GM23338 (cell line): ENCODE measurements at places on chromosomes 6 and 20. TPM values are rescaled to one million over a fixed set of nuclear protein-coding genes. Genes with fewer than 3 reads are reported as not detected.

DNA sequence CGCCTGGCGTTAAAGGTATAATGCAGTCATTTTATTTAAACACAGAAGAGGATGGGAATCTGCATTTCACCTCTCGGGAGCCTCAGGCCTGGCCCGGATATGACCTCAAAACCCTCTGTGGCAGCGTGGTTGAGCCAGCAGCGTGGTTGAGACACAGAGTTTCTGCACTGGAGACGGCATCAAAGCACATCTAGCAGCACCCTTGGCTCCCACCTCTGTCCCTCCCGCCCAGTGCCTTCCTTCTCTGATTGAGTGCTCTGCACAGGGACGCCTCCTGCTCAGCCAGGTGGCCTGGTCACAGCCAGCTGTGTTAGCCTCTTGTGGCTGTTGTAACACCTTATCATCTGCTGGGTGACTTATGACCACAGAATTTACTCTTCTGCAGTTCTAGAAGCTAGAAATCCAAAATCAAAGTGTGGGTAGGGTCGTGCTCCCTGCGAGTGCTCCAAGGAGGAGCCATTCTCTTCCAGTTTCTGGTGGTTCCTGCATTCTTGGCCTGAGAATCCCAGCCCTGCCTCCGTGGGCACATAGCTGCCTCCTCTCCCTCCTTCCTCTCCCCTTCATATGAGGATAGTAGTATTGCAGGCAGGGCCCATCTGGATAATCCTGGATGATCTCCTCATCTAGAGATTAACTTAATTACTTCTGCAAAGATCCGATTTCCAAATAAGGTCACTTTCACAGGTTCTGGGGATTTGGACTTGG, 156.7 kb downstream of the SYCP2 start:
- H3K4me3 ChIP-seq: no peak overlapping the region
- no peak overlapping the region for H3K27ac ChIP-seq
- DNase-seq: no peak
- H3K27me3 ChIP-seq: no peaks in the 10 kb centered on the region
- H3K4me1 ChIP-seq: no peaks in the 10 kb centered on the region

The GMNN gene
- 88.2 and 89.1 TPM in 2 replicates for total RNA-seq

- no peaks in the 10 kb centered on the region for H3K36me3 ChIP-seq
- DNase-seq: no peak
These were observed 5.4 kb downstream of the ACSS1 start for GRCh38 chr20:25052255-25053194.

GRCh38 chr6:40485300-40485699, 101.9 kb downstream of the LRFN2 start:
- H3K27me3 ChIP-seq: no peaks in the 10 kb centered on the region
- DNase-seq: no peak
- no peaks in the 10 kb centered on the region for H3K36me3 ChIP-seq
- H3K4me1 ChIP-seq: no peaks in the 10 kb centered on the region
- H3K4me3 ChIP-seq: no peak overlapping the region

GRCh38 chr20:46563860-46564221, 13.4 kb upstream of the OCSTAMP start:
- H3K4me3 ChIP-seq: no peak overlapping the region
- no peaks in the 10 kb centered on the region for H3K27me3 ChIP-seq
- H3K27ac ChIP-seq: no peak overlapping the region
- no peak for DNase-seq
- peaks cover 20% of the 10 kb centered on the region; the same call in 1 of the 2 replicates for H3K4me1 ChIP-seq

The ATP6V1G2 gene
- 1.6 and 2.4 TPM in 2 replicates for total RNA-seq

- H3K27ac ChIP-seq: no peak overlapping the region
- DNase-seq: no peak
- H3K36me3 ChIP-seq: peaks cover 9% of the 10 kb centered on the region; the same call in 1 of the 2 replicates
- no peak overlapping the region for H3K4me3 ChIP-seq
These were observed 10.9 kb upstream of the SOX4 start for GRCh38 chr6:21582651-21583050.

The EGFL8 gene
- 4.7 and 6.1 TPM in 2 replicates for total RNA-seq

The DOK5 gene
- 4.9 and 5.0 TPM in 2 replicates for total RNA-seq

GRCh38 chr20:59094576-59094975, 52.0 kb upstream of the PRELID3B start:
- H3K27me3 ChIP-seq: no peaks in the 10 kb centered on the region
- no peaks in the 10 kb centered on the region for H3K4me1 ChIP-seq
- H3K27ac ChIP-seq: no peak overlapping the region
- DNase-seq: peak; percentile 60

DNA sequence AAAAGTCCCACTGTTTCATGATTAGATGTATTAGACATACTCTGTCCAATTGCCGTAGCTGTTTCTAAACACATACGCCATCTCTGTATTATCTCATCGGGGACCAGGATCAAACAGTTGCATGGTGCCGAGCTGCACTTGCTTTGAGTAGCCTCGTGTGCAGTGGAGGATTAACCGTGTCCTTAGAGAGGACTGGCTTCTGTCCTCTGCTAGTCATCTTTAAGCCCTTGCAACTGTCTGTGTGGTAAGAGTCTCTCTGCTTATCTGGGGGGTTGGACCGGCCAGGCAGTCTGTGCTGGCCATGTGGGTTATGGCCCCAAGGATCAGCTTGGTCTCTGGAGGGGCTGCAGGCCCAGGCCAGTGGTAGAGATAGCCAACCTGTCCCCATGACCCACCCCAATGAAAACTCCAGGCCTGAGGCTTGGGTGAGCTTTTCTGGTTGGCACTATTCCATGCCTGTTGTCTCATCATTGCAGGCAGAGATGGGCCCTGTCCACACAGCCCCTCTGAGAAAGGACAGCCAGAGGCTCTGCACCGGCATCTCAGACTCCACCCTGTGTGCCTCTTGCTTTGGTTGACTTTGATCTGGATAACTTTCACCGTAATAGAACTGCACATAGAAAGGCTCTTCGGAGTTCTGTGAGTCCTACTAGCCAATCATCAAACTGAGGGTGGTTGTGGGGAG, 137.3 kb upstream of the SNX9 start:
- DNase-seq: no peak
- no peaks in the 10 kb centered on the region for H3K27me3 ChIP-seq
- no peaks in the 10 kb centered on the region for H3K4me1 ChIP-seq
- H3K4me3 ChIP-seq: no peak overlapping the region

DNA sequence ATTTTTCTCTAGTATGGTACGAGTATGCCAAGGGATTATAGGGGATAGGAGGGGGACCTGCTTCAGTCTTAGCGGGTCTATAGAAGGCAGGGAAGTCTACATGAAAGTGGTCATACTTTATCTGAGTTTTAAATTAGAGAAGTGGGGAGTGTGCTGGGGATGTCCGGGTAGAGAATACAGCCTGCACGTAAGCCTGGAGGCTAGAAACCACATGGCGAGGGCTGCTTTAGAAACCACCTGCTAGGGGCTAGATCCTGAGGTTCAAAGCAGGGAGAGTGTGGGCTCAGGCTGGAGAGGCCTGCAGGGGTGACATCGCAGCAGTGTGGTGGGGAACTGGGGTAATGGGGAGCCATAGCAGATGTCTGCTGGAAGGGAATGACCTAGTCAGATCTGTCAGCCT, 85.2 kb downstream of the VEGFA start:
- H3K27ac ChIP-seq: no peak overlapping the region
- DNase-seq: no peak
- no peaks in the 10 kb centered on the region for H3K4me1 ChIP-seq
- no peaks in the 10 kb centered on the region for H3K36me3 ChIP-seq
- H3K27me3 ChIP-seq: no peaks in the 10 kb centered on the region

DNA sequence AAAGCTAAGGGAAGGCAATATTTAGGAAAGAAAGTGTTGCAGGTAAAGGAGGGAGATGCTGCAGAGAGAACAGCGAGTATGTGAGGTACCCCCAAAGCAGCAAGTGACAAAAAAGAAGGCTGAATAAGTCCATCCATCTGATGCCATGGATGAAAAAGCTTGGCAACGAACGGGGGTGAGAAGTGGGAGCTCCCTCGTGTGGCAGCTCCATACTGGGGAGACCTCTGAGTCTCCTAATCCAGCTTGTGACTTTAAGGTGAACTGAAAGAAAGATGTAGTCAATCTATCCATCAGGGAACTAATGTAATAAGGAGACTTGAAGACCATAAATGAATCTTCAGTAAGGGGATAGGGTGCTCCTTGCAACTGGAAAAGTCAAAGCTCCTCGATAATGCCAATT, 156.6 kb downstream of the OTOR start:
- no peaks in the 10 kb centered on the region for H3K36me3 ChIP-seq
- H3K27me3 ChIP-seq: no peaks in the 10 kb centered on the region
- H3K4me1 ChIP-seq: no peaks in the 10 kb centered on the region
- H3K27ac ChIP-seq: no peak overlapping the region

- no peak overlapping the region for H3K27ac ChIP-seq
- no peaks in the 10 kb centered on the region for H3K36me3 ChIP-seq
- no peak overlapping the region for H3K4me3 ChIP-seq
These were observed 437.6 kb downstream of the MAFB start for GRCh38 chr20:40251284-40251932.

The SAMD5 gene
- total RNA-seq: 0.03 and 0.08 TPM in 2 replicates

DNA sequence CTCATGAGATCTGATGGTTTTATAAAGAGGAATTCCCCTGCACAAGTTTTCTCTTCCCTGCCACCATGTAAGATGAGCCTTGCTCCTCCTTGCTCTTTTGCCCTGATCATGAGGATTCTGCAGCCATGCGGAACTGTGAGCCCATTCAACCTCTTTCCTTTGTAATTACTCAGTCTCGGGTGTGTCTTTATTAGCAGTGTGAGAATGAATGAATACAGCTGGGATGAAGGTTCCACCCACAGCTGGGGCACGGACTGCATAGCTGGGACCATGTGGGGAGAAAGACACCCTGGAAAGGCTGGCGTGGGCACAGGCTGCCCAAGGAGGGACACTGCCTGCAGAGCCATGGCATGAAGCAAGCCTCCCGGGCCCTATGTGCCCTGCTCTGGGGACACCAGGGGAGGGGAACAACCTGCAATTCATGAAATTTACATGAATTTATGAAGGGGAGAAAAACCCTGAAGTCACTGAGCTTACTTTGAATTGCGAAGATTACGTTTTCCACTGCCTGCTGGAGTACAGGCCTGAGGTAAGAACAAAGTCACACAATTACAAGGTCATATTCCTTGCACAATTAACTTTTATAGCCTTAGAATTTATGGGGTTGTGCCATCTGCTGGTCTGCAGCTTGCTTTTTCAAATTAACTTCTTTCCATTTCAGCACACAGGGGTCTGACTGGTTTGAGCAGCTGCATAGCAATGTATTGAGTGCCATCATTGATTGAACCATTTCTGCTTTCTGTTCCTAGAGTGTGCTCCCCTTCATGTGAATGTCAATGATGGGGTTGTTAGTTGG, 46.2 kb downstream of the SLC22A1 start:
- DNase-seq: no peak
- H3K4me3 ChIP-seq: no peak overlapping the region
- no peaks in the 10 kb centered on the region for H3K4me1 ChIP-seq
- no peak overlapping the region for H3K27ac ChIP-seq

GRCh38 chr6:14141351-14142062, 23.9 kb downstream of the CD83 start:
- no peak overlapping the region for H3K27ac ChIP-seq
- no peak overlapping the region for H3K4me3 ChIP-seq
- no peak for DNase-seq
- no peaks in the 10 kb centered on the region for H3K36me3 ChIP-seq

The MATN4 gene
- total RNA-seq: 4.2 and 5.1 TPM in 2 replicates

- H3K4me1 ChIP-seq: no peaks in the 10 kb centered on the region
- no peaks in the 10 kb centered on the region for H3K27me3 ChIP-seq
- H3K4me3 ChIP-seq: no peak overlapping the region
- no peak for DNase-seq
- H3K27ac ChIP-seq: no peak overlapping the region
- no peaks in the 10 kb centered on the region for H3K36me3 ChIP-seq
These were observed 66.2 kb downstream of the GNAS-AS1 start for GRCh38 chr20:58784321-58785074.

- H3K4me3 ChIP-seq: no peak overlapping the region
- H3K36me3 ChIP-seq: peaks cover 21% of the 10 kb centered on the region
- no peaks in the 10 kb centered on the region for H3K27me3 ChIP-seq
- H3K27ac ChIP-seq: no peak overlapping the region
These were observed 38.2 kb downstream of the ELMO2 start for GRCh38 chr20:46367967-46368901.

GRCh38 chr6:147033267-147033666, 170.9 kb upstream of the STXBP5 start:
- H3K36me3 ChIP-seq: no peaks in the 10 kb centered on the region; the same call in 1 of the 2 replicates
- peak; percentile 82 for DNase-seq
- peak overlapping the region; percentile 83 for H3K27ac ChIP-seq
- peaks cover 21% of the 10 kb centered on the region for H3K4me1 ChIP-seq
- no peak overlapping the region for H3K4me3 ChIP-seq

The MACROD2 gene
- total RNA-seq: 2.0 and 2.8 TPM in 2 replicates

GRCh38 chr6:21278375-21278745, 315.2 kb upstream of the SOX4 start:
- no peaks in the 10 kb centered on the region for H3K36me3 ChIP-seq
- no peak overlapping the region for H3K4me3 ChIP-seq
- no peak overlapping the region for H3K27ac ChIP-seq
- H3K4me1 ChIP-seq: peaks cover 14% of the 10 kb centered on the region
- no peak for DNase-seq

The CLVS2 gene
- 0.27 and 0.66 TPM in 2 replicates for total RNA-seq

- H3K4me3 ChIP-seq: no peak overlapping the region
- no peak for DNase-seq
- H3K4me1 ChIP-seq: no peaks in the 10 kb centered on the region
- no peak overlapping the region for H3K27ac ChIP-seq
- H3K36me3 ChIP-seq: no peaks in the 10 kb centered on the region
These were observed 716.0 kb downstream of the KIF16B start for GRCh38 chr20:15857173-15857784.

DNA sequence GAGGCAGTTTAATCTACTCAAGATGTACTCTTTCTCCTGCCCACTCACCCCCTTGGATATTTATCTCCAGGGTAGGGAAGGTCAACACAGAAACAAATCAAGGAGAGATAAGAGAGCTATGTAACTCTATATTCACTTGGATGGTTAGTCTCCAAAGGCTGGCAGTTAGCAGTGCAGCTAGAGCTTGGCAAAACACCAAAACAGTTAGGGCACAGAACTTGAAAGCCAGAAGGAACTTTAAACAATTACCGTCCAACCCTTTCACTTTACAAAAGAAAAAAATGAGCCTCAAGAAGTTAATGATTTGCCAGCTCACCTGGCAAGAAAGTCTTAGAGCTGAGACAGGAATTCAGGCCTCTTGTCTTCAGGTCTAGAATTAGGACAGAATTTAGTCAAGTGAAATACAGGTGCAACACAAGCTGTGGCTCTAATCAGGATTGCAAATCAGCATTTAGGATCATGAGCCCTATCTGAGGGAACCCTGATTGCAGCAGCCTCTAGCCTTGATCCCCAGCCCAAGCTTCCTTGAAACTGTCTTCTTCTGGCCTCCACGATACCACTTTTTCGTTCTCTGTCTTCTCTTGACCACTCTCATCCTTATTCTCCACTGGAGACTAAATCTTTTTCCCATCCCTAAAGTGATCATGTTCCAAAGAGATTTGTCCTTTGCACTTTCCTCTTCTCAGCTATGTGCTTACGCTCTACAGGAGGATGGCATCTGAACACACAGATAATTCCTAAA, 14.9 kb downstream of the NEDD9 start:
- H3K4me1 ChIP-seq: peaks cover 18% of the 10 kb centered on the region
- no peaks in the 10 kb centered on the region for H3K27me3 ChIP-seq
- no peak overlapping the region for H3K4me3 ChIP-seq
- DNase-seq: no peak

GRCh38 chr20:4018023-4018748, 2.8 kb upstream of the RNF24 start:
- peaks cover 9% of the 10 kb centered on the region for H3K27me3 ChIP-seq
- peaks cover 55% of the 10 kb centered on the region for H3K4me1 ChIP-seq
- no peak overlapping the region for H3K4me3 ChIP-seq
- DNase-seq: no peak
- no peak overlapping the region for H3K27ac ChIP-seq
- H3K36me3 ChIP-seq: no peaks in the 10 kb centered on the region
